ENCODE measurements at places on chromosomes 7 and 10. TPM values are rescaled to one million over a fixed set of nuclear protein-coding genes. Genes with fewer than 3 reads are reported as not detected.

DNA sequence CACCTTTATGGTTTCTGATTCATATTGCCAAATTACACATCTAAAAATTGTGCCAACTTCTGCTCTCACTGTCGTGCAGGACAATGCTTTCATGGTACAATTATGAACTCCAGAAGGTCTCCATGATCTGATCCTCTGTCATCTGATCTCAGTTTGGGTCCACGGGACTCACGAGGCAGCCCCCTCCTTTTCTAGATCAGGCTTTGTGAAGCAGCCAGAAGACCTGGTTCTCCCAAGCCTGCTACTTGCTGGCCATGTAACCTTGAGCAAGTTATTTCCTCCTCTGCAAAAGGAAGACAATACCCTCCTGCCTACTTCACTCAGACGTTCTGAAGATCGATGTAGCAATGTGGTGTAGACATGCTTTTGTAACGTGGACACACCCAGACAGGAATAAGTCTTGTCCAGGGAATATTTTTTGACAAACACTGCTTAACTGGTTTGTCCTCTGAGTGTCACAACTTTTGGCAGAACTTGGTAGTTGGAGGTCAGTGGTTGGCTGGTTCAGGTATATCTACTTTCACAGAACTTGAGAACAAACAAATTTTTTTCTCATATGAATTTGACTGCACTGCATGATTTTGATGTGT lies 19.6 kb downstream of the CALML3 start:
- no peak for DNase-seq

GRCh38 chr7:108002726-108003598 lies at the start of gene LAMB1:
Gene LAMB1, minus strand, starts transcription at chr7:108003161. Its CDS starts 276 bp downstream, at chr7:108002885.
- peak; percentile 51 for DNase-seq

DNA sequence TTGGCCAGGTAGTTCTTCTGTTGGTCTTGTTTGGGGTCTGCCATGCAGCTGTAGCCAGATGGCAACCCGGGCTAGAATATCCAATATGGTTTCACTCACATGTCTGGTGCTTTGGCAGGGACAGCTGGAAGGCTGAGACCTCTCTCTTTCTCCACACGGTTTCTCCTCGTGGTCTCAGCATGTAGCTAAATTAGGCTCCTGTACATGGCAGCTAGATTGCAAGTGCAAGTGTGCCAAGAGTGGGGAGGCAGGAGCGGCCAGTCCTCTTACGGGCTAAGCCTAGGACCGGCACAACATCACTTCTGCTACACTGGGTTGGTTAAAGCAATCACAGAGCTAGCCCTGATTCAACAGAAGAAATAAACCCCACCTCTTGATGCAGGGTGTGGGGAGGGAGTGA lies 9.3 kb upstream of the PDE1C start:
- DNase-seq, result no peak

DNA sequence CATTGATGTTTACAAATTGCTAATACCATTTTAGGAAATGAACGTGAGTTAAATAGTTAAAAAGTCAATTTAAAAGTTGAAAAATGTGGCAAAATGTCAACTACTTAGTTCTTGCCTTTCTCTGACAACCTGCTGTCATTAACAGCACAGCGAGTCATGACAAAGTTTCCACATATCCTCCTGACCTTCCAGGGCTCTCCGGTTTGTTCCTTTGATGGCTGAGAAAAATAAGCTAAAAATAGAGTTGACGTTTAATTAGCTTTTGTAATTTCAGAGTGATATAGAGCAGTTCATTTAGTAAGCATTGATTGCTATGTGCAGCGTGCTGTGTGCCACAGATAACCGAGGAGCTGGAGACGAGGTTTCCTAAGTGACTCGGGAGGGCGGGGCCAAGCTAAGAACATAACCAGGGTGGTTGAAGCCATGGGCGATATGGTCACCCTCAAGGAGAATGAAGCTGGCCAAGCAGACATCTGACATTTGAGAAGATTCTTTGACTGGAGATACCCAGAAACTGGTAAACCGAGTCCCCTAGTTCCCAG lies 47.9 kb downstream of the OGDH start:
- no peak for DNase-seq

DNA sequence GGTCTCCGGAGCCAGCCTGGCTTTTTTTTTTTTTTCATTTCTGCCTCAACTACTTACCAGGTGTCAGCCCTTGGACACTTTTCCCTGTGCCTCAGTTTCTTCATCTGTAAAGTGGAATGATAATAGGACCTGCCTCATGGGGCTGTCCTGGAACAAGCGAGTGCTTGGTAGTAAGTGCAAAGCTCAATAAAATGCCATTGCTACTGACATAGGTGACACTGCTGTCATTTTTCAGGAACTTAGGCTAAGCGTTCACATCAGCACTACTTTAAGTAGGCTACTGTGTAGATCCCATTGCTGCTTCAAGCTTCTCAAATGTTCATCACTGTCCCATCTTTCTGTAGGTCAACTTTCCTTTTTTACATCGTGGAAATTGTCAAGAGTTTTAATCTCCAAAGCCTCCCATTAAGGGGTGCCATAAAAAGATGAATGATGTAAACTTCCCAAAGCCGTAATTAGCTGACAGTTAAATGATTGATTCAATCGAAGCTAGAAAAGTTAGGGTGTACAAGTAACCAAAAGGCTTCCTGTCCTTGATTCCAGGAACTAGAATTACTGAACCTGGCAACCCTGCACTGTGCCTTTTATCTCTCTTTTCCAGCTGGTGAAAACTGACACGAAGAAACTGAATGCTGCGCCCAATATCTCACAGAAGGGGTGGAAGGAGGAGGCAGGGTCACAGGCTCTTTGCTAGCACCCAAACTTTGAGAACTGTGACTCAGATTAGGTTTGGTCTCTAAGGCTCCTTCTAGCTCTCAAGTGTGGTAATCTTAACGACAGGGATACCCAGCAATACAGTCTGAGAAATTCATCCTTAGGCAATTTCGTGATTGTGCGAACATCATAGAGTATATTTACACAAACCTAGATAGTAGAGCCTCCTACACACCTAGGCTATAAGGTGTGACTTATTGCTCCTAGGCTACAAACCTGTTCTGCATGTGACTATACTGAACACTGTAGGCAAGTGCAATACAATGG lies 861 bp upstream of the USP6NL start:
- DNase-seq, result no peak

GRCh38 chr7:32042900-32043299 lies 27.3 kb downstream of the PDE1C start:
- DNase-seq, result no peak

GRCh38 chr10:110516815-110517492 lies 19.2 kb downstream of the DUSP5 start:
- DNase-seq, result no peak

- DNase-seq, result no peak
These were observed 545.9 kb downstream of the GFRA1 start for GRCh38 chr10:115727129-115727528.

Gene ZNF425
- total RNA-seq, result 5.9 TPM

Gene ASB10
- total RNA-seq, result not detected

DNA sequence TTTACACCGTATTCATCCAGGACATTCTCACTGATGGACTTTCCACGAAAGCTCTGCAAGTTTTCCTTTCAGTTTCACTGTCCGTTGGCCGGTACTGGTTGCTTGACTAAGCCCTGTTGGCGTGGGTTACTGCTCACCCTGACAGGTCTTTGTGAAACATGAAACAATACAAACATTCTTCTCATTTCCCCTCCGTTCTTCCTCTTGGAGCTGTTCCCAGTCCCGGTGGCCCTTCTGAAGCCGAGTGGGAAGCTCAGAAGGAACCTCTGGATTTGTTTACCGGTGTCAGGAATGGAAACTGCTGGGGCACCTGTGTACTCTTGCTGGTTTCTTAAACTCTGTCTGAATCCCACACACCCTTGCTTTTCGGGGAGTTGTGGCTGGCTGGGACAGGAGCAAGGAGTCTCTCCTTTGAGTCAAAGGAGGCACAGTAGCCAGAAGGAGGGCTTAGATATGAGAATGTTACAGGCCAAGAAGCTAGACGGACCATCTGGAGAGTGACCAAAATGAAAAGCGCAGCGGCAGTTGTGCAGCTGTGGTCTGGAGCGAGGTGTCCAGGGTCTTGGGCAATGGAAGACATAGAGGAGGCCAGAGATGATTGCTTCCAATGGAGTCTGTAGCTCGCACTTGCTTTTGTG lies 45.7 kb downstream of the LYZL2 start:
- no peak for DNase-seq

- no peak for DNase-seq
These were observed 4.1 kb downstream of the JAKMIP3 start for GRCh38 chr10:132069849-132070182.

Gene LEP
- not detected for total RNA-seq

Gene EPO
- not detected for total RNA-seq

GRCh38 chr7:77982926-77983550 lies 184.5 kb downstream of the PHTF2 start:
- no peak for DNase-seq

- DNase-seq, result no peak
These were observed 87.5 kb upstream of the NMT2 start for GRCh38 chr10:15255961-15256360.
